Caco-2 (cell line): ENCODE measurements at places on chromosomes 11 and 22. TPM values are rescaled to one million over a fixed set of nuclear protein-coding genes. Genes with fewer than 3 reads are reported as not detected.

DNA sequence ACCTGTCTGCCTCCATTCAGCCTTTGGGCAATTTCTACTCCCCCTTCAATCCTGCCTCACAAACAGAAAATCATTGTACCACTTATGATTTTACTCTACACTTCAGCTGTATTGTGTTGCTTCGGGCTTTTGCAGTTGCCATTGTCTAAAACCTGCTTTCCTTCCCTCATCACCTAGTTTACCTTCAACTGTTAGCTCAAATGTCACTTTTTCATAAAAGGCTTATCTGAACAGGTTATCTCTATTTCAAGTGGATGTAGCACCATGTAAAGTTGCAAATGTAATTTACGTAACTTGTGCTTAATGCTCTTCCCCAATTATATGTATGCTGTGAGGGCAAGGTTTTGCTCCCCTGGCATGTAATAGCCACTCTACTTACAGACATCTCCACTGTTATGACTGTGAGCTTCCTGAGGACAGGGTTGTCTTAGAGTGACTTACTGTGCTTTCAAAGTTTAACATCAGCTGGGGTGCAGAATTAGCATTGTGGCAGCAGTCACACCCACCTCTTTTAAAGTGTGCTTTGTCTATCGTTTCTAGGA is 5.4 kb downstream of the RPS25 start:
- no peak for DNase-seq
- H3K27ac ChIP-seq = peak overlapping the region; percentile 11
- peaks cover 18% of the 10 kb centered on the region for H3K4me1 ChIP-seq
- H3K36me3 ChIP-seq = peaks cover 12% of the 10 kb centered on the region
- H3K4me3 ChIP-seq = no peak overlapping the region

DNA sequence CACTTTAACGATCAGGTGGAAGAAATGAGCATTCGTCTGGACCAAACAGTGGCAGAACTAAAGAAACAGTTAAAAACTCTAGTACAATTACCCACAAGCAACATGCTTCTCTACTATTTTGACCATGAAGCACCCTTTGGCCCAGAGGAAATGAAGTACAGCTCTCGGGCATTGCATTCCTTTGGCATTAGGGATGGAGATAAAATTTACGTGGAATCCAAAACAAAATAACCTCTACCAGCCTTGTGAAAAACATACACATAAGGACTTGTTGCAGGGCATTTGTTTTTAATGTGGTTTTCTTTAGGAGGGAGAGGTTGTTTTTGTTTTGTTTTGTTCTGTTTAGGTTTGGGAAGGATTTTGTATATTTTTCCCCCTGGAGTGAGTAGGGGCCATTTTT is 14.2 kb upstream of the TECTA start:
- H3K36me3 ChIP-seq = no peaks in the 10 kb centered on the region
- H3K4me3 ChIP-seq = no peak overlapping the region
- no peak for DNase-seq
- peaks cover 7% of the 10 kb centered on the region for H3K4me1 ChIP-seq

DNA sequence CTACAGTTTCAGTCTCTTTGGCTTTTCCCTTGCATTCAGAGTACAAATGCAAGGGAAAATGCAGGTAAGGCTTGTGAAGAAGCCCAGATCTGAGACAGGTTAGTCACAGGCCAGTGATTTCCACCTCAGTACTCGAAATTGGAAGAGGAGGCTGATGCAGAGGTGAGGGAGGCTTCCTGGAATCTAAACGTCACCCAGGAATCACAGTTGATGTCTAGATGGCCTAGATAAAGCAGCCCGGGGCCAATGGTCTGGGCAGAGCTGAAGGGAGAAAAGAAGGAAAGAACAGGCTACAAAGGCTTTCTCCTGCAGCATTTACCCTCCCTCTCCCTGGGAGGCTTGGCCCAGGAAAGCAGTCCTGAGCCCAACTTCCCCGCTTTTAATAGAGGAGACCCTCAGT is 8.5 kb downstream of the TRIM6 start:
- H3K27ac ChIP-seq = no peak overlapping the region
- no peaks in the 10 kb centered on the region for H3K27me3 ChIP-seq
- no peaks in the 10 kb centered on the region for H3K36me3 ChIP-seq
- H3K4me3 ChIP-seq = no peak overlapping the region
- no peak for DNase-seq

GRCh38 chr11:88651556-88651955 is 314.0 kb upstream of the CTSC start:
- no peak overlapping the region for H3K4me3 ChIP-seq
- H3K27me3 ChIP-seq = no peaks in the 10 kb centered on the region
- no peaks in the 10 kb centered on the region for H3K4me1 ChIP-seq
- no peaks in the 10 kb centered on the region for H3K36me3 ChIP-seq
- no peak for DNase-seq

- no peak overlapping the region for H3K4me3 ChIP-seq
- no peak for DNase-seq
- no peaks in the 10 kb centered on the region for H3K36me3 ChIP-seq
- H3K4me1 ChIP-seq = no peaks in the 10 kb centered on the region
- H3K27me3 ChIP-seq = no peaks in the 10 kb centered on the region
- no peak overlapping the region for H3K27ac ChIP-seq
These were observed 460.5 kb downstream of the LRRC4C start for GRCh38 chr11:40998920-40999319.

GRCh38 chr22:36215981-36216380 is 14.4 kb upstream of the APOL4 start:
- no peak overlapping the region for H3K27ac ChIP-seq
- H3K27me3 ChIP-seq = no peaks in the 10 kb centered on the region
- no peak overlapping the region for H3K4me3 ChIP-seq

GRCh38 chr11:119835753-119836152 is 106.8 kb upstream of the NECTIN1 start:
- DNase-seq = no peak
- peaks cover 9% of the 10 kb centered on the region for H3K4me1 ChIP-seq
- H3K27ac ChIP-seq = no peak overlapping the region
- no peak overlapping the region for H3K4me3 ChIP-seq

DNA sequence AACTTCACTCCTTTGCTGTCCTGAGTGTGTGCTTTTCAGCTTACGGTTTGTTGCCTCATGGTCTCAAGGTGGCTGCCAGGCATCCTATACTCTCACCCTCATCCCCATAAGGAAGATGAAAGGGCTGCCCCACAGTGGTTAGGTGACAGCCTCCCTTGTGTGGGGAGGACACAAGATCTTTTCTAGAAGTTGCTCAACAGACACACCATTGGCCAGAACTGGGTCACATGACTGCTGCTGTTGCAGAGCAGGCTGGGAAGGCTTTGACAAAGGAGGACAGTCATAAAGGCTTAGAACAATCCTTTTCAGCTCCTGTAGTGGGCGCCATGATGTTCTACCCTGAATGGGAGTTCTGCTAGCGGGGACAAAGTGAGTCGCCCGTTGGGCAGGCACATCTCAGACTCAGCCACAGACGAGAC is 69.7 kb upstream of the RASD2 start:
- no peaks in the 10 kb centered on the region for H3K36me3 ChIP-seq
- peak; percentile 30 for DNase-seq
- no peaks in the 10 kb centered on the region for H3K4me1 ChIP-seq
- no peak overlapping the region for H3K4me3 ChIP-seq

- H3K4me1 ChIP-seq = 0 out of 2 replicates have a peak, but pooled peaks cover 7% of the 10 kb centered on the region
- H3K4me3 ChIP-seq = no peak overlapping the region
- no peaks in the 10 kb centered on the region for H3K36me3 ChIP-seq
- H3K27ac ChIP-seq = no peak overlapping the region
- no peak for DNase-seq
These were observed 6.4 kb downstream of the HIPK3 start for GRCh38 chr11:33263549-33263948.

- H3K27ac ChIP-seq = no peak overlapping the region
- no peak overlapping the region for H3K4me3 ChIP-seq
- DNase-seq = no peak
- H3K4me1 ChIP-seq = no peaks in the 10 kb centered on the region
These were observed 476.0 kb upstream of the ANO3 start for GRCh38 chr11:25855916-25856315.

GRCh38 chr22:32655068-32655467 is 146.4 kb upstream of the TIMP3 start:
- H3K36me3 ChIP-seq = no peaks in the 10 kb centered on the region
- no peak for DNase-seq
- H3K27me3 ChIP-seq = no peaks in the 10 kb centered on the region
- no peak overlapping the region for H3K27ac ChIP-seq

DNA sequence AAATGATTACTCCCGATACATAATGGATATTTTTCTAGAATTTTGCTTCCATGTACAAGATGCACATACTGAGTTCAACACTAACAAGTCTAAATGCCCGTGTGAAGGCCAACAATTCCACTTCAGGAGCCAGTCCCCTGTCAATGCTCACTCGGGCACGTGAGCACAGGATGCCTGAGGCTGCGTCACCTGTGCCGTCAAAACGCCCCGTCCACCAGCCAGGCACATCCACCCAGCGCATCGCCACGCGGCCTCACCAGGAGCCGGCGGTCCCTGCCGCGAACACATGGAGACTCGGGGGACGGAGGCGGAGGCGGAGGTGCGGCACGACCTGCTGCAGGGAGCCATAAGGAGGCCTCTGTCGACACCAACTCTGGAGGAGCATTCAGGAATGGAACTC is 9.8 kb downstream of the TOLLIP start:
- H3K27me3 ChIP-seq = no peaks in the 10 kb centered on the region
- 0 out of 2 replicates have a peak, but pooled peaks cover 1% of the 10 kb centered on the region for H3K36me3 ChIP-seq
- peak overlapping the region; percentile 56 for H3K27ac ChIP-seq
- no peak overlapping the region for H3K4me3 ChIP-seq

DNA sequence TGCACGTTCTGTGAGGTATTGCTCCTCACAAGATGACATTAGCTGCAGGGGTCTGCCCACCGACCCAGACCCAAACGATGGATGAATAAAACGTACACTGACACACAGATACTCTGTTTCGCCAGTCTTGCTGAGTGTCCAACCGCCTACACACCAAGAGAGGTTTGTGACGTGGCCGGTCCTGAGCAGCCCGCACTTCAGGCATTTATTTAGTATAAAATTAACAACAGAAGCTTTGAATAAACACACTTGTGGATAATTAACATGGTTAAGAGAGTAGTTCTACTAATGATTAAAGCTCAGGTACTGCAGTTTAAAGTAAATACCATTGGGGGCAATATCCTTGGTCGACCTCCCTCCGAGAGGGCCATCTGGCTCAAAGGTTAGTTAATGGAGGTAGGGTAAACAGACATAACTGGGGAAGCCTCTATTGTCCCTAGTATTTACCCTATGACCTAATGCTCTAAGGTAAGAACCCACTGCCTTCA is 75.7 kb downstream of the CCDC83 start:
- H3K36me3 ChIP-seq = no peaks in the 10 kb centered on the region
- DNase-seq = peak; percentile 87
- H3K27ac ChIP-seq = peak overlapping the region; percentile 46
- H3K27me3 ChIP-seq = no peaks in the 10 kb centered on the region

DNA sequence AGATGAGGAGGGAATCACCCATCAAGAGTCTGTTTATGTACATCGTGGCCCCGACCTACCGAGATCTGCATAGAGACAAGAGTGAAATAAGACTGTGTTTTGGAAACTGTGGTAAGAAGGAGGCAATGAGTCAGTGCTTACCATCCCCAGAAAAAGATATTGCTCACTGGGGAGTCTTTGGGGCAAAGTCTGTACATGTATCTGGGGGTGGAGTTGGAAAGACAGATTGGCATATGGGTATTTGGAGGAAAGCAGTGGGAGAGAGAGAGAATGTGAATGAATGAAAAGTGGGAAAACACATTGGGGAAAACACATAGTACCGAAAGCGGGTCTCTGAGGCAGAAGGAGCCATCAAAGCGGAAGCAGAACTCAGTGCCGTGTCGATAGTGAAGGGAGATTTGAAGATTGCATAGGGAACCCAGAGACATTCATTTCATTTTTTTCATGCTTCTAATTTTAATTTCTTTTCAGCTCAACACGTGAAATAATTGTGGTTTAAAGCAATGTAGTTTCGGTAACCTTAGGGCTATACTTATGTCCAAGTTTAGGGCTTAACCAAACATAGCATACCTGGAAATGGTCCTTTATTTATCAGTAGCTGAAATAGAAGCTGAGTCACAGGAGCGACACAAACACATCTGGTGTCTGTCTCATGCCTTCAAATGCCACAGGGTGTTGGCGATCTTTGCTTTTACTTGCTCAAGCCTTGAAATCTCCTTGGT is 98.6 kb upstream of the CD44 start:
- DNase-seq = no peak
- peaks cover 3% of the 10 kb centered on the region for H3K4me1 ChIP-seq
- no peaks in the 10 kb centered on the region for H3K36me3 ChIP-seq
- no peak overlapping the region for H3K27ac ChIP-seq
- no peaks in the 10 kb centered on the region for H3K27me3 ChIP-seq

GRCh38 chr11:8828580-8829361 is 82.2 kb upstream of the AKIP1 start:
- no peak overlapping the region for H3K27ac ChIP-seq
- peaks cover 47% of the 10 kb centered on the region for H3K4me1 ChIP-seq
- H3K36me3 ChIP-seq = no peaks in the 10 kb centered on the region; the same call in 1 of the 2 replicates
- no peaks in the 10 kb centered on the region for H3K27me3 ChIP-seq
- DNase-seq = no peak
- no peak overlapping the region for H3K4me3 ChIP-seq

- no peak overlapping the region for H3K27ac ChIP-seq
- no peaks in the 10 kb centered on the region for H3K36me3 ChIP-seq
- H3K4me3 ChIP-seq = no peak overlapping the region
- DNase-seq = no peak
- no peaks in the 10 kb centered on the region for H3K27me3 ChIP-seq
These were observed 23.4 kb downstream of the NAV2 start for GRCh38 chr11:19735909-19736498.

- peaks cover 26% of the 10 kb centered on the region for H3K4me1 ChIP-seq
- no peak overlapping the region for H3K4me3 ChIP-seq
- DNase-seq = peak; percentile 26
- H3K27me3 ChIP-seq = no peaks in the 10 kb centered on the region
- H3K27ac ChIP-seq = no peak overlapping the region
These were observed 60.2 kb downstream of the MICAL3 start for GRCh38 chr22:17964156-17964555.

DNA sequence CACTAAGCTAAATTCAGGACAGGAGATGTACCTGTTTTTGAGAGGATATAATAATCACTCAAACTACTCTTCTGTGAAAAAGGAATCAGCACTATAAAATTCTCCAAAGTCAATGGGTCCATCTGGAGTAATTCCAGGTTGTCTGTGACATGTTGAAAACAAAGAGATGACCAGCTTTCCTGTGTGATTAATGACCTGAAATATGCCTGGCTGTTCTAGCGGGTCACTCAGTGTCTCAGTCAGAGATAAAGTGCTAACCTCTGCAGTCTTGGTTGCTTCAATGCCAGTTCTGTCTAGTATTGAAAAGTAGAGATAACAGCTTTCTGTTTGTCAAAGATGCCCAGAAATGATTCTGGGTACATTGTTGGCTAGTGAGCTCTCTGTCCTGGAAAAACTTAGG is 722.6 kb upstream of the TENM4 start:
- no peaks in the 10 kb centered on the region for H3K4me1 ChIP-seq
- H3K4me3 ChIP-seq = no peak overlapping the region
- H3K36me3 ChIP-seq = no peaks in the 10 kb centered on the region
- H3K27me3 ChIP-seq = no peaks in the 10 kb centered on the region
- no peak for DNase-seq
- no peak overlapping the region for H3K27ac ChIP-seq

PANX3 gene
- not detected in 2 replicates for total RNA-seq

SYT7 gene
- total RNA-seq = 32.8 and 33.5 TPM in 2 replicates

PRG3 gene
- total RNA-seq = not detected in 2 replicates

CEND1 gene
- not detected in 2 replicates for total RNA-seq

ARHGEF17 gene
- total RNA-seq = 77.9 and 78.1 TPM in 2 replicates

CALCB gene
- not detected in 2 replicates for total RNA-seq

IL17REL gene
- not detected in 2 replicates for total RNA-seq

BAIAP2L2 gene
- 4.4 and 4.9 TPM in 2 replicates for total RNA-seq

SLC22A25 gene
- 0.16 TPM in 1 of 2 replicates, not detected in the other for total RNA-seq

GGA1 gene
- 65.7 and 72.8 TPM in 2 replicates for total RNA-seq

CLDN5 gene
- not detected in 2 replicates for total RNA-seq

FOLR3 gene
- not detected in 2 replicates for total RNA-seq

ISX gene
- 4.7 and 5.6 TPM in 2 replicates for total RNA-seq
